Activated CD8-positive, alpha-beta T cell treated with anti-CD3 and anti-CD28 coated beads, Interleukin-2, amount 10 ng/mL, durations not matched to agents 7 days and 5 days (primary cell): ENCODE measurements at places on chromosomes 3 and 15. TPM values are rescaled to one million over a fixed set of nuclear protein-coding genes. Genes with fewer than 3 reads are reported as not detected.
A peak's percentile ranks its signal among the peaks of the same experiment; 100 is the strongest.

- H3K27me3 ChIP-seq = no peaks in the 10 kb centered on the region
- no peaks in the 10 kb centered on the region for H3K36me3 ChIP-seq
- H3K27ac ChIP-seq = no peak overlapping the region
- no peak for DNase-seq
- peaks cover 16% of the 10 kb centered on the region for H3K4me1 ChIP-seq
These were observed 37.0 kb upstream of the PLXNA1 start for GRCh38 chr3:126945891-126946290.

DNA sequence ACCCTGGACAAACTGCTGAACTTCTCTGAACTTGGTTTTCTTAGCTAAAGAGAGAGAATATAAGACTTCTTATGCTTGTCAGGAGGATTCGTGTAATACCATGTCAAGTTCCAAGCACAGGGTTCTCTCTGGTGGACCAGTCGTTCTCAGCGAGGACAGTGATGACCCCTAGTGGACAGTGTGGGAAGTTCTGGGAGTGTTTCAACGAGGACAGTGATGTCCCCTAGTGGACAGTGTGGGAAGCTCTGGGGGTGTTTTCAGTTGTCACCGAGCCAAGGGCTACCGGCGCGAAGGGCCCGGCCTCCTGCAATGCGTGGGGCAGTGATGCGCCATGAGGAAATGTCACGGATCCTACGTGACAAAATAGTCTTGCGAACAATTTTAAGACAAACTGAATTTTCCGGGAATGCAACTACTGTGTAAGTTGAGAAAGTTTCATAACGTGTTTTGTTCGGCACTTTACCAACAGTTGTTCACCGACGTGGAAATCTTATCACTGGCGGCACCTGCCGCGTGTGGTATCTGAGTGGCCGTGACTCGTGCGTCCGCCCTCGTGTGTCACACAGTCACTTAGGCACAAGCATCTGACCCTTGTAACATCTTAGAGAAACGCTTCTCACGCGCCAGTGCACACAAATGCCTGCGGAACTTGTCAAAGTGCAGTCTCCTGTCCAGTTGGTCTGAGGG is 39.3 kb upstream of the MUC4 start:
- peak; percentile 94 for DNase-seq
- no peaks in the 10 kb centered on the region for H3K36me3 ChIP-seq
- H3K4me1 ChIP-seq = peaks cover 11% of the 10 kb centered on the region
- H3K27me3 ChIP-seq = peaks cover 4% of the 10 kb centered on the region
- H3K27ac ChIP-seq = no peak overlapping the region

The FGF7 gene
- total RNA-seq = 0.11 TPM

- H3K4me1 ChIP-seq = peaks cover 26% of the 10 kb centered on the region
- H3K4me3 ChIP-seq = no peak overlapping the region
- H3K27me3 ChIP-seq = peaks cover 5% of the 10 kb centered on the region
These were observed 3.8 kb upstream of the ACAD9 start for GRCh38 chr3:128875556-128876120.

GRCh38 chr3:27646896-27647295 is 75.2 kb downstream of the EOMES start:
- no peak overlapping the region for H3K4me3 ChIP-seq
- no peaks in the 10 kb centered on the region for H3K4me1 ChIP-seq
- no peak for DNase-seq
- peaks cover 2% of the 10 kb centered on the region for H3K27me3 ChIP-seq
- H3K27ac ChIP-seq = no peak overlapping the region

The P3H2 gene
- not detected for total RNA-seq

DNA sequence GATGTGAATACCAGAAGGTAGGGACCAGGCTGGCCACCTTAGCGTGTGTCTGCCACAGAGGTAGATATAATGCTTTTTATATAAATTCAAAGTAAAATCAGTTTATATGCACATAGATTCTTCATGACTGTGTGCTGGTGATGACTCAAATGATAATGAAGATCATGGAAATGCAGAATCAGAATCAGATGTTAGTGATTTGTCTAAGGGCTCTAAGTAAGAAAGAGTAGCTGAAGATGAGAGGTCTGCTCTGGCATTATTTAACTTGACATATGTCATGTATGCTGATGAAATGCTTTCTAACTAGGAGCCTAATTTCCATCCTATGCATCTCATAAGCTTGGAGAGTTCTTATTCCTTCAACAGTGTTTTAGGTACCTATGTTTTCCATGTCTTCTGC is 50.3 kb upstream of the DPH6 start:
- H3K4me3 ChIP-seq = no peak overlapping the region
- H3K4me1 ChIP-seq = no peaks in the 10 kb centered on the region
- no peak overlapping the region for H3K27ac ChIP-seq

DNA sequence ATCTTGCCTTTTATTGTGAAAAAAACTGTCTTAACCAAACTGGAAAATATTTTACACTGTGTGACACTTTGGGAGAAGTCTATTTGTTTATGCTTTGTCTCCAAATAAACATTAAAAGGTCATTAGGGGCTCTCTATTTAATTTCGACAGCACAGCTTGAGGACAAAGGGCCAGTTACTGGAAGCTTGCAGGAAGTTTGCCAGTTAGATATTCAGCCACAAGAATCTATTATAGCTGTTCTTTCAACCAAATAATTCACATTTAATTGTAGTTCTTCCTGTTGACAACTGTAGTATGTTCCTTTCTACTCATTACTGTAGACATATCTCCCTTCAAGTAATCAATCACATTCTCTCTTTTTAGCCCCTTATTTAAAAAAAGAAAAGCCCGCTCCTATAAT is 6.1 kb downstream of the CP start:
- no peak overlapping the region for H3K4me3 ChIP-seq
- H3K27ac ChIP-seq = no peak overlapping the region
- no peak for DNase-seq
- H3K27me3 ChIP-seq = peaks cover 4% of the 10 kb centered on the region
- H3K4me1 ChIP-seq = no peaks in the 10 kb centered on the region

The GUCA1C gene
- total RNA-seq = not detected

DNA sequence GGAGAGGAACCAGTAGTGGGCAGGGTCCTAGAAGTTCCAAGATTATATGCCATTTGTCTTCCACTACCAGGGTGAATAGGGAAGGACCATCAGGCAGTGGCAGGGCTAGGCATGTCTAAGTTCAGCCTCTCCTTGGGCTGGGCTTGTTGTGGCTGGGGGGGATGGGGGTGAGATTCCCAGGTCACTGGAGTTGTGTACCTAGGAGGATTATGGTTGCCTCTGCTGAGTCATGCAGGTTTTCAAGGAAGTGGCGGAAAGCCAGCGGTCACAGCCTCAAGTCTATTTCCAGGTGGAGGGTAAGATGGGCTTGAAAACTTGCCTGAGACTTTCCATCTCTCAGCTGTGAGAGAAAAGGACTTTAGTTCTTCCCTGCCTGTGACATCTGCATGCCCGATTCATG is 1407.1 kb downstream of the SI start:
- H3K4me3 ChIP-seq = no peak overlapping the region
- no peaks in the 10 kb centered on the region for H3K27me3 ChIP-seq
- DNase-seq = no peak
- H3K36me3 ChIP-seq = no peaks in the 10 kb centered on the region
- H3K27ac ChIP-seq = no peak overlapping the region
- no peaks in the 10 kb centered on the region for H3K4me1 ChIP-seq

GRCh38 chr15:89198934-89199333 is 22.4 kb downstream of the RLBP1 start:
- no peak for DNase-seq
- H3K27ac ChIP-seq = no peak overlapping the region
- H3K36me3 ChIP-seq = peaks cover 32% of the 10 kb centered on the region
- H3K27me3 ChIP-seq = no peaks in the 10 kb centered on the region

The FAM107A gene
- not detected for total RNA-seq

The NR2E3 gene
- total RNA-seq = not detected

The GATM gene
- total RNA-seq = 1.5 TPM

DNA sequence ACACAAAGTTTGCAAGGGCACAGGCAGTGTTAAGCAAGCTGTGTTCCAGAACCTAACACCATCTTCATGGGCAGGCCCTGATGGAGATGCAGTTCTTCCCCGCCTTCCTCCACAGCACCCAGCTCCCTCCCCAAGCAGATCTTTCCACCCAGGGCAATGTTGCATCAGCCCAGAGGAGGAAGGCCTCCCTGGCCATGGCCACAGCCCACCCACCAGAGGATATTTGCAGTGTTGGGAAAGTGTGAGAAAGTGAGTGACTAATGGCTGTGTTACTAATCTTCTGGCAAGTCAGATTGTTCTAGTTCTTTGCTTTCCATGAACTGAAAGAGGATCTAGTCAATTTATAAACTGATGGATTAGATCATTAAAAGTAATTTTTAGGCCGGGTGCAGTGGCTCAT is 42.0 kb upstream of the ATP10A start:
- peaks cover 23% of the 10 kb centered on the region for H3K4me1 ChIP-seq
- H3K36me3 ChIP-seq = no peaks in the 10 kb centered on the region
- no peak overlapping the region for H3K4me3 ChIP-seq
- no peak overlapping the region for H3K27ac ChIP-seq
- H3K27me3 ChIP-seq = no peaks in the 10 kb centered on the region

- H3K4me3 ChIP-seq = no peak overlapping the region
- peaks cover 22% of the 10 kb centered on the region for H3K4me1 ChIP-seq
- H3K27ac ChIP-seq = no peak overlapping the region
These were observed 4.4 kb upstream of the CLEC3B start for GRCh38 chr3:45021524-45022297.

- no peaks in the 10 kb centered on the region for H3K36me3 ChIP-seq
- DNase-seq = no peak
- no peak overlapping the region for H3K4me3 ChIP-seq
- no peaks in the 10 kb centered on the region for H3K4me1 ChIP-seq
- H3K27me3 ChIP-seq = no peaks in the 10 kb centered on the region
- H3K27ac ChIP-seq = no peak overlapping the region
These were observed 585.9 kb downstream of the DIPK2A start for GRCh38 chr3:144557515-144557914.

The GREM1 gene
- not detected for total RNA-seq

The AADACL2 gene
- not detected for total RNA-seq

DNA sequence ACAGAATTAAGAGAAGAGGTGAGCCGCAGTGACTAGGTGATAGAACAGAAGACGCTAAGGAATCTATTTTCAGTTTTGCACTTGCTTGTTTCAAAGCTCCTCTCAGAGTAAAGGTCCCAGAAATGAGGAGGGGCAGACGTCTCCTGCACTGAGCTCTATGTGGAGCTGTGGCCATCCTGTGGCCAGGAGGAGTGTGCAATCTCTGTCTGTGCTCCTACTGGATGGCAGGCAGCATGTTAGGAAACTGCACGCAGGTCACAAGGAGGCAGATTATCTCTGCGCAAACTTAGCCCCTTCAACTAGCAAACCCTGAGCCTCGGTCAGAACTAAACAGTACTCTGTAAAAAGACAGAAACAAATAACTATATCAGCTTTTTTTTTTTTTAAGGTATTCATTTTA is 31.1 kb upstream of the PPIB start:
- H3K4me1 ChIP-seq = no peaks in the 10 kb centered on the region
- DNase-seq = no peak
- no peak overlapping the region for H3K4me3 ChIP-seq
- no peaks in the 10 kb centered on the region for H3K27me3 ChIP-seq
- peaks cover 12% of the 10 kb centered on the region for H3K36me3 ChIP-seq

The HCN4 gene
- total RNA-seq = not detected

- H3K4me3 ChIP-seq = no peak overlapping the region
- no peak overlapping the region for H3K27ac ChIP-seq
- H3K36me3 ChIP-seq = no peaks in the 10 kb centered on the region
- no peaks in the 10 kb centered on the region for H3K4me1 ChIP-seq
These were observed 308.2 kb downstream of the CTNNB1 start for GRCh38 chr3:41507336-41508062.

GRCh38 chr15:75830910-75831805 is 12.1 kb upstream of the UBE2Q2 start:
- H3K4me1 ChIP-seq = peaks cover 22% of the 10 kb centered on the region
- no peak overlapping the region for H3K27ac ChIP-seq
- no peak for DNase-seq
- H3K4me3 ChIP-seq = no peak overlapping the region
- no peaks in the 10 kb centered on the region for H3K36me3 ChIP-seq
- H3K27me3 ChIP-seq = peaks cover 11% of the 10 kb centered on the region

GRCh38 chr3:126773783-126774182 is 69.7 kb downstream of the CHCHD6 start:
- peaks cover 2% of the 10 kb centered on the region for H3K36me3 ChIP-seq
- no peak overlapping the region for H3K27ac ChIP-seq
- DNase-seq = no peak
- H3K4me3 ChIP-seq = no peak overlapping the region
- H3K4me1 ChIP-seq = no peaks in the 10 kb centered on the region
- no peaks in the 10 kb centered on the region for H3K27me3 ChIP-seq

- no peaks in the 10 kb centered on the region for H3K4me1 ChIP-seq
- no peaks in the 10 kb centered on the region for H3K27me3 ChIP-seq
- no peak overlapping the region for H3K27ac ChIP-seq
These were observed 60.1 kb downstream of the CAPN3 start for GRCh38 chr15:42419369-42419768.

GRCh38 chr3:160885791-160886286 is 129.8 kb downstream of the PPM1L start:
- no peak for DNase-seq
- no peak overlapping the region for H3K27ac ChIP-seq
- H3K36me3 ChIP-seq = no peaks in the 10 kb centered on the region
- H3K4me3 ChIP-seq = no peak overlapping the region

The FBXO45 gene
- total RNA-seq = 16.1 TPM

DNA sequence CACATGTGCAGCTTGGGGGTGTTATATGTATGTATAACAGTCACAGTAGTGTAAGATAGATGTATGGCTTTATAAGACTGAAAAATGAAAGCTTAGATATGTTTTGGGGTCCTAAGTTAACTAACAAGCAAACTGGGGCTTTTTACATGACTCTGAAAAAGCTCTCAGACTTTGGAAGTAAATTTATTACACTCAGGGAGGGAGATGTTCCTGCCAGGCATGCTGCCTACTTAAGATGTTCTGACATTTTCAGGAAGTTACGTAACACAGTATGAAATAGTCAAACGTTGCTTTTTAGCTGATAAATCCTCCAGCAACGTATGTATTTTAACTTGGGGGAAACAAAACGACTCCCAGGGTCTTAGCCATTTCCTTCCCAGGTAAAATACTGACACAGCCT is 1.7 kb upstream of the IFT57 start:
- H3K36me3 ChIP-seq = peaks cover 3% of the 10 kb centered on the region
- peaks cover 45% of the 10 kb centered on the region for H3K4me1 ChIP-seq
- H3K27me3 ChIP-seq = no peaks in the 10 kb centered on the region
- no peak for DNase-seq
- H3K27ac ChIP-seq = peak overlapping the region; percentile 98

DNA sequence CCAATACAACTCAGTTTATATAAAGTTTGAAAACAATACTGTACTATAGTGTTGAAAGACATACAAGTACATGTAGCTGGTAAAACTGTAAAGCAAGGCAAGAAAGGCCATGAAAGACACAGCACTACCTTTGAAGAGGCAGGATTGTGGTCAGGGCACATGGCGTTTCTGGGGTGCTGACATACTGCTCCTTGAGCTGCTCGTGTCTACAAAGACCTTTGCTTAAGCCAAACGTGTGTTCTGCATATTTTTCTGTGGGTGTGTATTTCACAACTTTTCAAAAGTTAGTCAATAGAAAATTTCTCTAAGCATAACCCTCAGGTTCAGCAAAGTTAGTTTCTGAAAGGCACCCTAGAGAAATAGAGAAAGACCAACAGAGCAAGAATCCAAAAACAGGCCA is 14.1 kb upstream of the TOPAZ1 start:
- H3K36me3 ChIP-seq = no peaks in the 10 kb centered on the region
- peaks cover 22% of the 10 kb centered on the region for H3K27me3 ChIP-seq
- H3K27ac ChIP-seq = no peak overlapping the region
- H3K4me1 ChIP-seq = peaks cover 4% of the 10 kb centered on the region
- no peak overlapping the region for H3K4me3 ChIP-seq

- no peak overlapping the region for H3K4me3 ChIP-seq
- no peaks in the 10 kb centered on the region for H3K36me3 ChIP-seq
- no peaks in the 10 kb centered on the region for H3K4me1 ChIP-seq
- H3K27ac ChIP-seq = no peak overlapping the region
- peaks cover 16% of the 10 kb centered on the region for H3K27me3 ChIP-seq
These were observed 49.5 kb upstream of the SEC13 start for GRCh38 chr3:10370429-10370828.

The CAV3 gene
- total RNA-seq = not detected
